ENCODE measurements at places on chromosomes 4 and X.

GRCh38 chr4:54784161-54784671 is 126.5 kb downstream of the KIT start:
- DNase-seq = peak; percentile 95

DNA sequence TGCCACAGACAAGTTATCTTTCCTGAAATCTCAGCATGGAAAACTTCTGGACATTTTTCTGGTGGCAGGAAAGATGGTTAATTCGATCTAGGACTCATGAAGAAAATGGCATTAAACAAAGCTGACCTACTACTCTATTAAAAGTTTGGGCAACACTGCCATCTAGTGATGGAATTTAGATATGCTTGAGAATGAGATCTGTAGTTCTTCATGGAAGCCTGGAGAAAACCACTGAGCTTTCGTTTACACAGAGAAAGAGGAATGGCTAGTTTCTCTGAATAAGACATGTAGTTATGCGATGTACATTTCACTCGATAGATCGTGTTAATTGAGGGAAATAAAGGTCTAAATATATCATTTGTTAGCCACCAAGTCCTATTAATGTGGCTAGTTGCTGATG is 51.7 kb upstream of the CHRDL1 start:
- DNase-seq = peak; percentile 39

DNA sequence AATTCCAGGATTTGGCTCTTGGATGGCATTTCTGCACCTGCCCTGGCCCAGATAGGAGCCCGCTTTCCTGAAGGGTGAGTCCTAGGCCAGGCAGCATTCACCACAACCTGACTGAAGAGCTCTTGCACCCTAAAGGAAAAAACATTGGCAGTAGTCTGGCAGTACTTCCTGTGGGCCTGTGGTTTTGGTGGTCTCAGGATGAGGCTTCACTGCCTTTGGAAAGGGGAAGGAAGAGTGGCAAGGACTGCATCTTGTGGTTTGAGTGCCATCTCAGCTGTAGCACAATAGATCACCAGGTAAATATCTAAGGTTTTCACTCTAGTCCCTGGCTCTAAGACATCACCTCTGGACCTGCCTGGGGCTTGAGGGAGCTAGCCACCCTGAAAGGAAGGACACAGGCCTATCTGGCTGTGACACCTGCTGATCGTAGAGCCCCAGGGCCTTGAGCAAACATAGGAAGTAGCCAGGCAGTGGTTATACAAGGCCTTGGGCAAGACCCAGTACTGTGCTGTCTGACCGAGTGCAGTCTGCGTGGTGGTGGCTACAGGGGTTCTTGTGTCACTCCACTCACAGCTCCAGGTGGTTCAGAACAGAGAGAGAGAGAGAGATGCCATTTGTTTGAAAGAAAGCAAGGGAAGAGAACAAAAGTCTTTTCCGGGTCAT is 28.5 kb upstream of the PRRG1 start:
- no peak for DNase-seq

GRCh38 chrX:153583433-153583832 is 15.5 kb downstream of the CCNQ start:
- DNase-seq = no peak

DNA sequence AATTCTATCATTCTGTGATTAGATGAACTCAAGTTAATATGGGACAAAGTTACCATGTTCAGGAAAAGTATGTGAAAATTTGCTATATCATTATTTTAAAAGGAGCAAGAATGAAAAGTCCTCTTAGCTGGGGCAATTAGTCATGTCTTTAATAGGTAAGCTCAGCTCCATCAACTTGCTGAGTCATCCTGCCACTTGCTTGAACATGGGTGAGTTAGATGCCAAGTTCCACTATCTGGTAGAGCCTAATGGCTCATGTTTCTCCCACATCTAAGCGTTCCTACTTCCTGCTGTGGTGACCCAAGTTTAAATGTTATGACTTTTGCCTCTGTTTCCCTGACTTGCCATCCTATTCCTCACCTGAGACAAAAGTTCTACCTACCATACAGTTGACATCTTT is 276.8 kb downstream of the ZNF674 start:
- peak; percentile 61 for DNase-seq

- peak; percentile 45 for DNase-seq
These were observed 109.6 kb downstream of the ANXA3 start for GRCh38 chr4:78661086-78661690.

- no peak for DNase-seq
These were observed 123.3 kb upstream of the STIM2 start for GRCh38 chr4:26737385-26737784.

GRCh38 chr4:56424697-56425514 is 10.5 kb downstream of the PPAT start:
- no peak for DNase-seq

DNA sequence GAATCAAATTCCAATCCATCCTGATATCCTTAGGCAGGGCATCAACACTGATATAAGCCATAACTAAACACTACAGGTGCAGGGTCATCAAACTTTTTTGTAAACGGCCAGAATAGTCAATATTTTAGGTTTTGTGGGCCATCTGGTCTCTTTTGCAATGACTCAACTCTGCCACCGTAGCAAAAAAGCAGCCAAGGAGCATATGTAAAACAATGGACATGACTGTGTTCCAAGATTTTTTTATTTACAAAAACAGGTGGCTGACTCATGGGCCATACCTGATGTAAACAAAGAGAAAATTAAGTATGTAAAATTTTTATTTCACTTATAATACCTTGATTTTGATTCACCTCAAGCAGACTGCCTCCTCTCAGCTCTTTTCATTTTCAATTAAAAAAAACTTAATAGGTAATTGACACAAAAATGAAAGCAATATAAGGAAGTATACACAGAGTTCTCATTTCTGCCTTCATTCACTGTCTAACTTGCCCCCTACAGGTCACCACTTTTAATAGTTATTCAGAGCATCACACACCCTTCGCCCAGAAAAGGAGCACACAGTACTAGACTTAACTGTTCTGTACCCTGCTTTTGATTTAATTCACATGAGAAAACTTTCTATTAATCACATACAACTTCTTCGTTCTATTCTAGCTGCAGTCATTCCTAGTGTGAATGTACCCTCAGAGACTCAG is 35.3 kb upstream of the GPM6B start:
- no peak for DNase-seq

- DNase-seq = no peak
These were observed 543.8 kb upstream of the DIAPH2 start for GRCh38 chrX:96140796-96141195.

DNA sequence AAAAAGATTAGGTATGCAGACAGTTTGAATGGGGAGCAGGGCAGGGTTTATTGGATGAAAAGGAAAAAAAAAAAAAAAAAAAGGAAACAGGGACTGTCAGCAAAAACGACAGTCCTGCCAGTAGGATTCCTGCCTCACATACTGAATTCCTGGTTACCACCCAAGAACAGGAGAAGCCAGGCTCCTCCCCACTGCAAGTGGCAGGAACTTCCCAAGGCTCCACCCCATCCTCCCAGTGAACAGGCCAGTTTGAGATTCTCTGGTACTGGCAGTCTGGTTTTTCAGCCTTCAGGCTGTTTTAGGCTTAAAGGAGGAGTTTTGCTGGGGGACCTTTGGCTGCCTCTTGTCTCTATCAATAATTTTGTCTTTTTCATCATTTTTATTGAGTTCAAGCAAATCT is 360.0 kb upstream of the CXorf51A start:
- DNase-seq = no peak

DNA sequence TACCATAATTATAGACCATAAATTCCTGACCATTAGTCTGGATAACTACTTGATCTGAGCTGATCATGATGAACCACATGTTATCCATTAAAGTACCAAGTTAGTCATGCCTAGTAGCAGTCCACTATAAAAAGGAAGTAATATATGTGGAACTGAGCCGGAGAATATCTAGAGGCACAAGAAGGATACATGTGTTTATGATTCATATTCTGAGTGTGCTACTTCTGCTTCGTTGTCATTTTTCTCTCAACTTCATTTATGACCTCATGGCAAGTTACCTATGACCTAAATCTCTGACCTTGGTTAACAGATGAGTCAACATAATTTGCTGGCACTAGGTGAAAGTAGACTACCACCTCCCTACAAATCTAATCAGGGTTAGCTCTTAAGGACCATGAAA is 56.5 kb upstream of the ANKRD17 start:
- DNase-seq = peak; percentile 25

DNA sequence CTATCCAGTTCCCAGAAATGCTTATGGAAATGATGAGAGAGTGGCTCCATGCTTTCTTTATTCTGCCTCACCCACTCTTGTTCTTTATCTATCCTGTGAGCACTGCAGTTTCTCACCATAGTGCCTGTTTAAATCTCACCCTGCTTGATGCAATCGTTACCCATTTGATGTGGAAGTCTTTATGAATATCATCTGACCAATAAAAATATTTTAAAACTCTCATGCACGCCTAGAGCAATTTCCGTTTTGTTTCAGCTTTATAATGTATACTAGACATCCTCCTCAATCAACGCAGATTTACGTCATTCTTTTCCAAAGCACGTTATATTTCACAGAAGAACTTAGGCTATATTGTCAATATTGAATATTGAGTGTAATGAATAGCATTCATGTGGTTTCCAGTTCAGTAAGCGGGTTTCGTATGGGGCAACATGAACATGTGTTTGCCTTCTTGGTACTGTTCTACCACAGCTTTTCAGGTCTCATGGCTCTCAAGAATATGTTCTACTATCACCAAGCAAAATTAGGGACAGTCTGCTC is 32.9 kb downstream of the GPM6A start:
- no peak for DNase-seq

GRCh38 chr4:184383497-184384055 is 90.8 kb downstream of the IRF2 start:
- DNase-seq = peak; percentile 96

GRCh38 chr4:172411149-172411548 is 597.9 kb downstream of the GALNTL6 start:
- DNase-seq = no peak

GRCh38 chrX:4963432-4963831 is 1250.0 kb upstream of the PRKX start:
- DNase-seq = no peak

GRCh38 chr4:149884046-149884445 is 68.4 kb upstream of the IQCM start:
- no peak for DNase-seq

GRCh38 chrX:23422912-23423311 is 88.3 kb downstream of the PTCHD1 start:
- no peak for DNase-seq

GRCh38 chrX:29627833-29628232 is 587.5 kb upstream of the MAGEB2 start:
- DNase-seq = no peak

DNA sequence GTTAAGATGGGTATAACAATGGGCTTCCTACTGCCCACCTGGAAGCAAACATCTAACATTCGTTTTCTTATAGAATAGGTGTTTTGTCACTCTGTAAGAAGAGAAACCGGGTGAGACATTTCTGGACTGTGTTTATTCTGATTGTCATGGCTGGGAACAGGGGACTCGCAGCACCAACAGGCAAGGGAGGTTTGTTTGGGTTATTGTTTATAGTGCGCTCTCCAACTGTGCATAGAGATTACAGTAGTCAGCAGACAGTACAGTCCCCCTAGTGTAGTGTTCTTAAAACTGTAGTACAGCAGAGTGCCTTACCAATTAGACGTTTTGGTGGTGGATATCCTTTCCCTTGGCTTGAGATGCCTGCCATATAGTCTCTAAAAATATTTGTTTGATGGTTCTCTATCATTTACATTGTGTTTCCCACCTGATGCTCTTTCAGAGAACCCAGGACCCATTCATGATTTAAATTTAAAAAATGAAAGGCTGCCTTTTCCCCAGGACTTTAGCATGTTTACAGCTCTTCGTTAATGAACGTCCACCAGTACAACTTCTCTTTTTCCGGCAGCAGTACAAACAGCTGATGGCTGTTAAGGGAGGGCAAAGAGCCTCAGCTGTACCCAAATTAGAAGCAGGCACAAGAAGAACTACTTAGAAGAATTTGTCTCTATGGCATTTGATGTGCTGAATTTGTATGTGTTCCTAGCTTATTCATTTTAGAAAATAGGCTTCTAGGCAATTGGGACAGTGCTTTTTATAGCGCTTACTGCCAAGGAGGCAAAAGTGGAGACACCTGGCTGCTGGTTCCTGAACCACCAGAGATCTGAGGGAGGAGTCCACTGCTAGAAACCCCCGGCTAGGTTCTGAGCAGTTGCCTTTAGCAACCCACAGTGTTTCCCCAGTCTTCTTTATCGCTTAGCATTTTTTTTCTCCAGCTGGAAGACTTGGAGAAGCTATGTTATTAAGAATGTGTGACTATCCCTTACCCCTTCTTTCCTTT is 1.0 kb upstream of the RNF150 start:
- DNase-seq = peak; percentile 39

DNA sequence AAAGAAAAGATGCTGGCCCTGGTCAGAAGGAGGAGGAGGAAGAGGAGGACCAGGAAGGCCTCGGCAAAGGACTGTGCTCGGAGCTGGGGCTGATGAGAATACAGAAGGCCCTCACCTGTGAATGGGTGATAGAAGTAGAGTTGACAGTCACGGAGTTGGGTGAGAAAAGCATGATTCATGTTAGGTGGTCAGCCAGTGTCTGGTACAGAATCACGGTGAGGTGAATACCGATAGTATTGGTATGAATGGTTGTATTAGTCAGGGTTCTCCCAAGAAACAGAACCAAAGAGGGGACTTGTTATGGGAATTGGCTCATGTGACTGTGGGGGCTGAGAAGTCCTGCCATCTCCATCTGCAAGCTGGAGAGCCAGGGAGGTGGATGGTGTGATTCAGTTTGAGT is 32.5 kb upstream of the FAM156A start:
- DNase-seq = no peak

- DNase-seq = peak; percentile 20
These were observed 407 bp downstream of the IL13RA1 start for GRCh38 chrX:118727686-118728339.

GRCh38 chrX:21412883-21413282 is 38.7 kb downstream of the CNKSR2 start:
- no peak for DNase-seq

GRCh38 chr4:121072224-121073003 is at the start of gene NDNF:
Gene NDNF, minus strand, starts transcription at chr4:121072535. Its CDS starts 26,698 bp downstream, at chr4:121045837.
- peak; percentile 26 for DNase-seq

GRCh38 chr4:106690487-106690886 is 321.9 kb upstream of the GIMD1 start:
- DNase-seq = peak; percentile 69

- no peak for DNase-seq
These were observed 87.5 kb downstream of the LEF1 start for GRCh38 chr4:108081256-108081655.

GRCh38 chrX:68261060-68261672 is 172.1 kb downstream of the OPHN1 start:
- peak; percentile 50 for DNase-seq

DNA sequence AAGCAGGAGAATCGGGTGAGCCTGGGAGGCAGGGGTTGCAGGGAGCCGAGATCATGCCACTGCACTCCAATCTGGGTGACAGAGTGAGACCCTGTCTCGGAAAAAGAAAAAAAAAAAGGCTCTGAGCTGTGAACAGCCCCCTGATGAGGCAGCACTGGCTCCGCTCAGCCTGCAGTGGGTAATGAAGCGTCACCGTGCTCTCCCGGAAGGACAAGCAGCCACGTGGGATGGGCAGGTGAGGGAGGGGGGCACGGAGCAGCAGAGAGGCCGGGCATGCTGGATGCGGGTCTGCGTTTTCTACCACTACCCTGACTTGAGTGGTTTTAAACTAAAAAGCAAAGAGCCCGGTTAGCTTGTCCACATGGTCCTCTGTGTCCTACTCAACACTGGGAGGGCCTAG is 15.5 kb downstream of the TACC3 start:
- no peak for DNase-seq

GRCh38 chr4:145840162-145840768 is 98.4 kb downstream of the ZNF827 start:
- DNase-seq = peak; percentile 76

GRCh38 chr4:77861495-77861894 is 1.1 kb upstream of the MRPL1 start:
- peak; percentile 27 for DNase-seq

All from LHCN-M2 (cell line).